ENCODE measurements at places on chromosomes 7 and 10.

DNA sequence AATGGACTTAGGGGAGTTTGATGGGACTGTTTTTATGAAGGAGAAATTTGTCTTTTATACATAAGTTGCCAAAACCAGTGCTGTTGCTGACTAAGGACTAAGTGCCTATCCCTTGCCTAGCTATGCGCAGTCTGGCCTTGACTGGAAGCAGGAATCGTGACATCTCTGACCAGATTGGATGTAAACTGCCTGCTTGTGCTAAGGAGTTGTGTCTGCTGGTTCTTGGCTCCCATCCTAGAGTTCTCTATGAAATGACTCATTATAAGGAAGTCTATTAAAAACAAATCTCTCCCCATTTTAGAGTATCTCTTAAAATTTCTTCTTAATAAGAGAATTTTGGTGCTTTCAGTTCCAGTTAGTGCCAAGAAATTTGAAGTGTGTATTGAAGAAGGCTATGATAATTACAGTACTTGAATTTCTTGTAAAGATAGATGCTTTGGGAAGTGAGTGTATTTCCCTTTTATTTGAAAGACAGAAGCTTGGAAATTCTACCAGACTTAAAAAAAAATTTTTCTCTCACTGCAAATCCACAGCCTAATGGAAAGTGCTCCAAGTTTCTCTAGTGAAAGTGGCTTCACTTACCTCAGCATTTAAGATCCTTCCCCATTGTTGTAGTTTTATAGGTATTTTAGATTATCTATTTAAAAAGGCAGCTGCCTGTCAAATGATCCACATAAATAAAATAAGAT lies 77.6 kb downstream of the BICC1 start:
- peak; percentile 98 for DNase-seq

DNA sequence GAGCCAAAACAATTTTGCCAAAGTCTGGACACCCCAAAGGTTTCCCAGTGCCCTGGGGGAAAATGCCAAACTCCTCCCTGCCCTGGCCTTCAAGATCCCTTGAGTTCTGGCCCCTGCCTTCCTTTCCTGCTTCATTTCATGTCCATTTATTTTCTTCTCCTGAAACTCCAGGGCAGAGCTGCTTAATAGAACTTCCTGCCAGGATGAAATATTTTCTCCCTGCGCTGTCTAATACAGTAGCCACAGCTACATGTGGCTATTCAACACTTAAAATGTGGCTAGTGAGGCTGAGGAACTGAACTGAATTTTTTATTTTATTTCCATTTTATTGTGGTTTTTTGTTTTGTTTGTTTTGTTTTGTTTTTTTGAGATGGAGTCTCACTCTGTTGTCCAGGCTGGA lies 49.6 kb downstream of the COL13A1 start:
- no peak for DNase-seq

DNA sequence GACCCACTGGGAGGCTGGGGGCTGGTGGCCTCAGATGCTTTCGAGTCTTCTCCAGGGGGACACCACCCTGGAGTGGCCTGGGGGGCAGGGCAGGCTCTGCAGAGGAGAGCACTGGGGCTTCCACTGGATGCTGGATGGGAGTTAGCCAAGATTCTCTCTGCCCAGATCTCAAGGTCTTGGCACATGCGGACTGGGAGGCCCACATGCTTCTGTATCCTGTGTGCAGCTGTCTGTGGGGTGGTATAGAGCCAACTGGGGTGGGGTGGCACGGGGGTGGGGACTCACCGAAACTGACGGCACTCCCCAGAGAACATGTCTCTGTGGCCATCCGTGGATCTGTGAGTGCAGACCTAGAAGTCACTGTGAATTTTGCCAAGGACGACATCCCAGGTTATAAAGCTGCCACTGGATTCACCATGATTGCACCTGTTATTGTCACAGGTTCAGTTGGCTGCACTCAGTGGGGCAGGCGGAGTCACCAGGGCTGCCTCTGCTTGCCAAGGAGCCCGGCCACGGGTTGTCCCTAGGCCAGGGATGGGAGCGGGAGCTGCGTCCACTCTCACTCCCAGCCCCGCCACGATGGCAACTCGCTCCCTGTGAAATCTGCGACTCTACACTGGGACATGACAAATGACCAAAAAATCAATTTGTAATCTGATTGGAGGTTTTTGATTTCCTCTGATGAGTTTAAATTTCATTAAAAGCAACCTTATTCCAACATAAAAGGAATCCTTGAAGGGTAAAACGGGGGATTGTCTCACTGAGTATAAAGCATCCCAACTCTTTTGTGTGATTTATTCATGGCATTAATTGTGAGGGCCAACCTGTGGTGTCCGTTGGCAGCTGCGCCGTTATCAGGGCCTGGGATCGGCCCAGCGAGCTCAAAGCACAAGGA lies 131.3 kb downstream of the EBF3 start:
- no peak for DNase-seq

DNA sequence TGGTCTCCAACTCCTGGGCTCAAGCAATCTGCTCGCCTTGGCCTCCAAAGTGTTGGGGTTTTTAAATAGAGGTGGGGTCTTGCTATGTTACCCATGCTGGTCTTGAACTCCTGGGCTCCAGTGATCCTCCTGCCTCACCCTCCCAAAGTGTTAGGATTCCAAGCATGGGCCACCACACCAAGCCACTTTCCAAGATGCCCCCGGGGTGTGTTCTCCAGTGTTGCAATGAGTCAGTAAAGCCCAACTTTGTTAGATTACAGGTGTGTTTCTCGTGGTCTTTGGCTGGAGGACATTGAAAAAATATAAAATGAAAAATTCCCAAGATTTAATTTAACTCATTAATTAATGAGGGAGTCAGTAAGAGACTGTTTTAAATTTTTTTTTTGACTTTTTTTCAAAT lies 29.2 kb downstream of the TACR2 start:
- no peak for DNase-seq

GRCh38 chr7:1672851-1673486 lies 2.9 kb downstream of the ELFN1 start:
- DNase-seq, result no peak

DNA sequence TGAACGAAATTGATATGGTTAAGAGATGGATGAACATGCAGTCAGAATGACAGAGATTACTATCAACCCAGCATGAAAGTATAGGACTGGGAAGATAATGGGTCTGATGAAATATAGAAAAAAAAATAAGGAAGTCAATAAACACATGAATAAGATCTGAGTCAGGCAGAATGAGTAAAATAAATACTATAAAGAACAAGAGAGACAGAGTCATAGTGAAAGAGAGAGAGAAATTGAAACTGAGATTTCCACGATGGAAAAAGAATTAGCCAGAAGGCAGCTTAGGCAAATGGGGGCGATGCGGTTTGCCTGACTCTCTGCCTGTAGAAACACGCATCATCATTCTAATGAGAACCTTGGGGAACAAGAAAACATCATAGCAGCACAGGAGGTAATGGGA lies 26.6 kb downstream of the SEMA3D start:
- no peak for DNase-seq

- DNase-seq, result no peak
These were observed 5.6 kb downstream of the POLR3A start for GRCh38 chr10:78023741-78024140.

- DNase-seq, result no peak
These were observed 22.9 kb upstream of the C10orf105 start for GRCh38 chr10:71742301-71743088.

Measured in BJ (cell line).